ENCODE measurements at places on chromosomes 11 and 22. TPM values are rescaled to one million over a fixed set of nuclear protein-coding genes. Genes with fewer than 3 reads are reported as not detected.

DNA sequence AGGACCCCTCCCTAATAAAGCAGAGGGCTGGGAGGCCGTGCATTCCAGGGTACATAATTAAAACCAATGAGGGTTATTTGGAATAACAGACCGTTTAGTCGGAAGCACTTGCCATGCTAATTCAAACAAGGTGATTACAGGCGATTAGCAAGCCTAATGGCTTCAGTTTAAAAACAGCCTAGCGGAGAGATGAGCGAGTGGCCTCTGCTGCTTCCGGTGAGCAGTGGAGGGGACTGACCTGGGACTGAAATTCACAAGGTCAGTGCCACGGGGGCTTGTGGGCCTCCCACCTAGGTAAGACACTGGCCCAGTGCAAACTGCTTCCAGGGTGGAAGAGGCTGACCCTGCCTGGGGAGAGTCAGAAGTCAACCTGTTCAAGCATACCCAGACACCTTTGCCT, 56.8 kb upstream of the ALX4 start:
- no peak for DNase-seq

GRCh38 chr11:9459667-9460321, 1.0 kb upstream of the ZNF143 start:
- peak; percentile 86 for DNase-seq

- peak; percentile 21 for DNase-seq
Measured at GRCh38 chr11:72696866-72697700, 22.9 kb upstream of the PDE2A start.

- DNase-seq: no peak
Measured at GRCh38 chr11:35632301-35632700, 14.0 kb downstream of the FJX1 start.

- DNase-seq: no peak
Measured at GRCh38 chr11:58193391-58193790, 4.5 kb downstream of the OR9Q2 start.

- DNase-seq: no peak
Measured at GRCh38 chr11:44261800-44262591, 47.9 kb downstream of the ALX4 start.

- peak; percentile 41 for DNase-seq
Measured at GRCh38 chr11:71420455-71421241, 27.5 kb downstream of the DHCR7 start.

The KLHDC7B gene
- 1.0 TPM for total RNA-seq

The MS4A7 gene
- 27.7 TPM for total RNA-seq

The OR8D1 gene
- not detected for total RNA-seq

The FOLR2 gene
- 19.7 TPM for total RNA-seq

The NRGN gene
- 117 TPM for total RNA-seq

The C11orf16 gene
- total RNA-seq: 8.4 TPM

The SCARF2 gene
- 32.9 TPM for total RNA-seq

The OR2AT4 gene
- not detected for total RNA-seq

All from lung (tissue), 17 donors.